ENCODE measurements at places on chromosomes 7 and 10. TPM values are rescaled to one million over a fixed set of nuclear protein-coding genes. Genes with fewer than 3 reads are reported as not detected.

Gene WDR11
- total RNA-seq = 63.3 TPM

Gene RARRES2
- 17.5 TPM for total RNA-seq

DNA sequence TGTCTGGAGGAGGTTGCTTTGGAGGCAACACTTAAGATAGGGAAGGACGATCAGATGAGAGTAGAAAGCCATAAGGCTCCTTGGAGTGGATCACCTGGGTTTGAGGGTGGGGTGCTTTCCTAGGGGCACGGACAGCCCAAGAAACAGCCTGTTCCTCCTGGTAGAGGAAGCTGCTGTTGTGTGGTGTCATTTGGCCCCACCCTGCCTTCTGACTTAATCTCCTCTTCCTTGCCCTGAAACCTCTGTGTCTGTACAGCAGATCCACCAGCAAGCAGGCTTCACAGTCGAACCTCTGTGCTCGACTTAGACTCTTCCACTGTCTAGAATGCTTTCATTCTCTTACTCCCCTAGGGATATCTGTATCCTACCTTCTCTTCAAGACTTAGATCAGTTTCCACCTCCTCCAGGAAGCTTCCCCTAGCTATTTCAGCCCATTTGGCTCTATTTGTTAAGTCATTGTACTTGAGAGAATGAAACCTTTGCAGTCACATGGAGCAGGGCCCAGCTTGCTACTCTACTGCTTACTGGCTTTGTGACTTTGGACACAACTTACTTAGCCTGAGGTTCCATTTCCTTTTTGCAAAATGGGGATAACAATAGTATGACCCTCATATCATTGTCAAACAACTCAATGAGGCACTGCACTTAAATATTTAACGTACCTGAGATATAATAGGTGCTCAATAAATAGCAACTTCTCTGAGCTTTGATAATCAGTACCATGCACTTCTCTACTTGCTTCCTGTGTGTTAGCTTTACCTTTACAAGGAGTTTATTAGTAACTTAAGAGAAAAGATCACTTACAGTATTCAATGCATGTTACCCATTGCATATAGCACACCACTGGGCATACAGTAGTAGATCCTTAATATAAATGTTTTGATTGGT is 5.0 kb downstream of the MXI1 start:
- no peak for DNase-seq

GRCh38 chr7:96181174-96181573 is 140.7 kb downstream of the SLC25A13 start:
- no peak for DNase-seq

GRCh38 chr7:38195804-38196595 is 18.0 kb downstream of the STARD3NL start:
- no peak for DNase-seq

- DNase-seq = no peak
Observed at GRCh38 chr7:47153058-47153457, 428.9 kb downstream of the TNS3 start.

- DNase-seq = no peak
Observed at GRCh38 chr10:58026036-58026435, 241.7 kb downstream of the IPMK start.

GRCh38 chr10:58348571-58349033 is 13.8 kb downstream of the UBE2D1 start:
- DNase-seq = no peak

All from suprapubic skin (tissue), 4 donors.